NCI-H524 treated with DMSO at 0.1 percent for 48 hours (cell line): ENCODE measurements at places on chromosomes 5 and 9.

DNA sequence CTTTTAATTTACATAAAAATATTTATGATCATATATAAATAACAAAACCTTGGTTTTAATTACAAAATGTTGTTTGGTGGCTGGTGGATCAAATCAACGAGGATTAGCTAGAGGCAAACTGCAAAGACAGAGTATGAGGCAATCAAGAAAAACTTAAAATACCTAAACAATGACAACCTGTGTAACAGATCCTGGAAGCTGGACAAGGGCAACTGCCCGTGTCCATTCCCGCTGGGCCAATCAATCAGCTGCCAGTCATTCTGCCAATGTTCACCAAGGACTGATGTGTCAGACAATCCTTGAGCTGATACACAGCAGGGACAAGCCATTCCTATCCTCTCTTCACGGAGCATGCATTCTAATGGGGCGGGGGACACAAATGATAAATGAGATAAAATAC, 3.2 kb upstream of the TENT4A start:
- DNase-seq = no peak

DNA sequence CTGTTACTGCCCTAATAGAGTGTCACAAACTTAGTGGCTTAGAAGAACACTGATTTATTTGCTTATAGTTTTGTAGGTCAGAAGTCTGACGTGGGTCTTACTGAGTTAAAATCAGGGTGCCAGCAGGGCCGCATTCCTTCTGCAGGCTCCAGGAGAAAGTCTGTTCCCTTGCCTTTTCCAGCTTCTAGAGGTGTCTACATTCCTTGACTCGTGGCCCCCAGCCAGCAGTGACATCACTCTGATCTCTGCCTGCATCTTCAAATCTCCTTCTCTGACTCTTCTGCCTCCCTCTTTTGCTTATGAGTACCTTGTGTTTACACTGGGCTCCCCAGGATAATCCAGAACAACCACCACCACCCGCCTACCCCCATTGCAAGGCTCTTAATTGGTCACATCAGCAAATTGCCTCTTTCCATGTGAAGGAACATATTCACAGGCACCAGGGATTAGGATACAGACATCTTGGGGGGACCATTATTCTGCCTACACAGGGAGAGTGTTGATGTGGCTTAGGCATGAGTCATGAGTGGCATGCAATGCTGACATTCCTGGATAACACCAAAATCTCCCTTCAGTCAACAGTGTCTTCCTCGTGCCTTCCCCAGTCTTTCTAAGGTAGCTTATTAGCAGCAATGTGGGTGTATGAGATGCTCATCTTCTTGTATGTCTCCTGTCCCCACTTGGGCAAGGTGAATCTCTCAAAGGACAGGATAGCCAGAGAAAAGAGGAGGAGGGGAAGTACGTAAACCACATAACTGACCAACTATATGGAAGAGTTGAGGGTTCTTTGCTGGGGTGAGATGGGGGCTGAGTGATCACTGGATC, 24.4 kb downstream of the CYFIP2 start:
- DNase-seq = no peak

DNA sequence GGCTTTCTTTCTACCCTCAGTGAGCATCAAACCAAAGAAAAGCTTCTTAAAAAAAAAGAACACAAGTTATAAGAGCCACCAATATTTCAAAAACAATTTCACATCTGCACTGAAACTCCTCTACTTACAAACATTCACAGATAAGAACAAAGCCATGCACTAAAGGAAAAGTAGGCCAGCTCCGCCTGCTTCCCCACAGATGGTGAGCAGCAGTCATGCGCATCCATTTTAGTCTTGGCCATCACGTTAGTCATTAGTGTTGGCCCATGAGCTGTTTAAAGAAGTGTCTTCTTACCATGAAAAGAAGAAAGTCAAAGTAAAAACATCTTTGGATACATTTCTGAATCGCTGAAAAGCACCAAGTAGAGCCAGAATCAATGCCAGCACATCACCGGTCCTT, 40.0 kb upstream of the SMIM23 start:
- DNase-seq = no peak

DNA sequence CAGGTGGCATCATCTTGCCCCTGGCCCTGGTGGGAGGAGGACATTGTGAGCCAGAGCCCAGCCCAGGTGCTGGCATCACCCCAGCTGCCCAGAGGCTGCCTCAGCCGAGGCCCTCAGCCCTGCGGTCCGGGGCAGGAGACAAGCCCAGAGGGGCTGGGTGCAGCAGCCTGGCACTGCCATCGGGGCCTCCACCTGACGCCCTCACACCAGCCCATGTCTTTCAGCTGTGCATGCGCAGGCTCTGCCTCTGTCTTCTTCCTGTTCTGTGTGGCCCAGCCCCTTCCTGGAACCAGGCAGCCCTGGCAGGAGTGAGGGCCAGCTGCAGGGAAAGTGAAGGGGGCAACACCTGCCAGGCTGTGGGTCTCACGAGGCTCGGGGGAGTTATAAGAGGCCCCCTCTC, 4.8 kb upstream of the CEL start:
- DNase-seq = no peak

- no peak for DNase-seq
These were observed 4.9 kb downstream of the EXOSC2 start for GRCh38 chr9:130698514-130698913.
